ENCODE measurements at places on chromosomes 7 and 10. TPM values are rescaled to one million over a fixed set of nuclear protein-coding genes. Genes with fewer than 3 reads are reported as not detected.

DNA sequence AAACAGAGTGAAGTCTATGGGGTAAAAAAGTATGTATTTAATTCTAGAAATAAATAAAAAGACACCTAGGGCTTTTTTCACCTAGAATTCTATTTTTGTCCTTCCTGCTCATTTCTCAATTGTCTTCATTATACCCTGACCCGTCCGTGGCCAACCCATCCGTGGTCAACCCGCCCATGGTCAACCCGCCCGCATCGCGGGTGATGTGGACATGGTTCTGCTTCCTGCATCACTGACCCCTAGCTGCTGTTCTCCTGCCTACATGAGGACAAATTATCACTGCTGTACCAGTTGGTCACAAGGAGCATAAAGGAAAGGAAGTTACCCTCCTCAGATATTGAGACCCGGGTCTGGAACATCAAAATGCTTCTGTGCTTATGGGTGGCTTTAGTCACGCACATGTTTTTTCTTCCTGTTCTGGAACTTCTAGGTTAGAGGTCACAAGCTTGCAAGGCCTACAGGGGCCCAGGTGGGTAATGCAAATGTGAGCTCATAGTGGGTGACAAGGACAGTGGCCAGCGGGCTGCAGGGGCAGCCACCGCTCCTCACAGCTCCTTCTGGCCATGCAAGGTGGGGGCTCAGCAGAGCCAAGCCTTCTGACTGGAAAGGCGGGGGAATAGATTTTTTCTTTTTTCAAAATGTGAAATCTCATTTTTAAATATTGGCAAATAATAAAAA, 15.5 kb downstream of the CAMK2G start:
- peak overlapping the region; percentile 60 for H3K4me3 ChIP-seq
- peak overlapping the region; percentile 85 for H3K27ac ChIP-seq
- H3K4me1 ChIP-seq = peaks cover 82% of the 10 kb centered on the region
- no peak for DNase-seq
- no peaks in the 10 kb centered on the region for H3K27me3 ChIP-seq
- peaks cover 35% of the 10 kb centered on the region for H3K36me3 ChIP-seq

GRCh38 chr10:102660888-102661657, 16.8 kb downstream of the TRIM8 start:
- H3K27me3 ChIP-seq = no peaks in the 10 kb centered on the region
- DNase-seq = peak; percentile 88
- peaks cover 21% of the 10 kb centered on the region for H3K36me3 ChIP-seq
- H3K4me3 ChIP-seq = peak overlapping the region; percentile 42

DNA sequence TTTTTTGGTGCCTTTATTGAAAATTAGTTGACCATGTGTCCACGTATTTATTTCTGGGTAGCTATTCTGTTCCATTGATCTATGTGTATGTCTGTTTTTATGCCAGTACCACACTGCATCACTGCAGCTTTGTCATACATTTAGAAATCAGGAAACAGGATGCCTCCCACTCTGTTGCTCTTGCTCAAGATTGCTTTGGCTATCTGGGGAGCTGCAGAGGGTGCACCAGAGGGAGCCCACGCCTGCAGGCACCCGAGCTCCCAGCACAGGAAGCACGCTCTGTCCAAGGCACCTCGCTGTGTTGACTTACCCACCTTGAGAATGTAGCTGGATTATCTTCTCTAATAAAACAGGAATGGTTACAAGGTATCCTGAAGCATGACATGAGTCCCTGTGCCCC, 301.7 kb downstream of the TCERG1L start:
- H3K27ac ChIP-seq = no peak overlapping the region
- no peak overlapping the region for H3K4me3 ChIP-seq
- DNase-seq = no peak

DNA sequence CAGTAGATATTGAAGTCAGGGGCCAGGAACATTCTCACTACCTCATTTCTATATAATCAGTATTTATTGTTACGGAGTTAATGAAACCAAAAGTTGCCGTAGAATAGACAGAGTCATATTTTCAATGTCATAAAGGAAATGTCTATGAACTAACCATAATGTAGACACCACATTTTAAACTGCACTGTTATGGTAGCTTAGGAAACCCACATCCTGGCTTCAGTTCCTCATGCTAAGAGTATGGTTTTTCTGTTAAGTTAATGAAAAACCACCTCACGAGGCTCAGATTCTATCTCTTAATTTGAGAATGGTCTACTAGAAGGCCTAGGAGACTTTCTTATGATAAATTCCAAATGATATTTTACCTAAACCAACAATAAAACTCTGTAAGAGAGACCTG, 166.5 kb downstream of the TMEM26 start:
- peaks cover 21% of the 10 kb centered on the region for H3K36me3 ChIP-seq
- H3K4me3 ChIP-seq = peak overlapping the region; percentile 22
- H3K27me3 ChIP-seq = peaks cover 26% of the 10 kb centered on the region
- H3K27ac ChIP-seq = peak overlapping the region; percentile 73

DNA sequence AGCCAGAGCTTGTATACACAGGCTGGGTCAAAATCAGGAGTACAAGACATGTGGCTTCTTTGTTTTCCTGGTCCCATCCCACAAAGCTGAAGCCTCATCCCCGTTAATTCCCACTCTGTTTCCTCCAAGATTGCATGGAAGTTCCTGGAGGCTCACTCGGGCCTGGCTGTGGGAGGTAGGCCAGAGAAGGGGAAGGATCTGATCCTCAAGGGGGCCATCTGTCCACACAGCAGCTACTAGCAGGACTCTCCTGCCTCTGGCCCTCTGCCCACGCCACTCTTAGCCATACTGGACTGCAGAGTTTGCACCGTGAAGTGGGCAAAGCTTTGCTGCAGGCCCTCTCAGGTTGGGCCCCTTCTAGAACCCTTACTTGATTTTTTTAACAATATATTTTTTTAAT, 160.6 kb downstream of the FGFR2 start:
- H3K4me1 ChIP-seq = no peaks in the 10 kb centered on the region
- no peaks in the 10 kb centered on the region for H3K27me3 ChIP-seq
- H3K36me3 ChIP-seq = no peaks in the 10 kb centered on the region
- no peak overlapping the region for H3K27ac ChIP-seq

DNA sequence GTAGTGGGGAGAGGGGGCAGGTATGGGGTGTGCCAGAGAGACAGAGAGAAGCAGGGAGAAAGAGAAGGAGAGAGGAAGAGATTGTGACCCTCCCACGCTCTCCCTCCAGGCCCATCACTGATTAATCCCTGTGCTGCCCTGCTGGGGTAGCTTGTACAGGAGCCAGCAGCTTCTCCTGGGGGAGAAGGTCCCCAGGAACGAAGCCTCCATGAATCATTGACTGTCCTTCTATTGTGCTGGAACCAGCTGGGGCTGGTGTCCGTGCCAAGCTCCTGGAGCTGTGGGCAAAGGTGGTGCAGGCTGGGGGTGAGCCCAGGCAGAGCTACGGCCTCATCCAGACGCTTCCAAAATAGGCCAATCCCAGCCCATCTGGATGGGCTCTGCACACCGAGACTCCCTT, 20.9 kb downstream of the AQP1 start:
- no peak overlapping the region for H3K4me3 ChIP-seq
- H3K36me3 ChIP-seq = no peaks in the 10 kb centered on the region
- no peak overlapping the region for H3K27ac ChIP-seq
- H3K27me3 ChIP-seq = peaks cover 3% of the 10 kb centered on the region
- DNase-seq = no peak

- H3K4me3 ChIP-seq = peak overlapping the region; percentile 56
- H3K36me3 ChIP-seq = peaks cover 15% of the 10 kb centered on the region
- peak overlapping the region; percentile 97 for H3K27ac ChIP-seq
- H3K4me1 ChIP-seq = peaks cover 94% of the 10 kb centered on the region
Observed at GRCh38 chr10:71748671-71749191, 24.6 kb downstream of the VSIR start.

The EBF3 gene
- total RNA-seq = not detected

GRCh38 chr10:103545771-103546281, 52.3 kb downstream of the NEURL1 start:
- H3K4me1 ChIP-seq = peaks cover 12% of the 10 kb centered on the region
- no peak overlapping the region for H3K4me3 ChIP-seq
- no peaks in the 10 kb centered on the region for H3K36me3 ChIP-seq
- no peak for DNase-seq
- H3K27me3 ChIP-seq = peaks cover 5% of the 10 kb centered on the region

The TRIM50 gene
- total RNA-seq = not detected

The PNLIPRP2 gene
- not detected for total RNA-seq

DNA sequence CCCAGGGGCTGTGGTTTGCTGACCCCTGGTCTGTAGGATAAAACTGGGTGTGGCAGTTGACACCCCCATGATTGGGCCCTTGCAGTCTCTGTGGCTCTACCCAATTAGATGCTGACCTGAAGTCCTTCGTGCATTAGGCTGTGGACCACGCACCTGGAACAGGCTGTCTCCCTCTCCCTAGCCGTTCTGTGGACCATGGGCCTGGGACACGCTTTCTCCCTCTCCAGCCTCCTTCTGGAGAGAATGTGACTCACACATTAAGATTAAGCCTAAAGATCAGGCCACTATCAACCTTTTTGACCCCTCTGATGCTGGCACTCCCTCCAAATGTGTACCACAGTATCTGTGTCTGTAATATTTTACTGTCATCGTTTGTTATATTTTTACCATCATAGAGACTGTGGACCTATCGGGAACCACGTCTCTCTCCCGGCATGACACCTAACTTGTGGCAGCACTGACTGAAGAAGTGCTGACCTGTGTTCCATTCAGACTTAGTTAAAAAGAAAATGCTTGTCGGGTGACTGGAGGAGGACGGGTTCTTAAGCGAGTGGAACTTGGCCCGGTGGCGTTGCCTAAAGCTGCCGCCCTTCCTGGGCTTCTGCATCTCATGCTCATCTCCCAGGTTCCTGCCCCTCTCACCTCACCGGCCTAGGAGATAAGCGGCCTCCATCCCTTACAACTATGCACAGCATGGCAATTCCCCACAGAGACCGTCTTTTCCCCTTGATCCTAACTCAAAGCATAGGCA, 92.8 kb downstream of the WDR37 start:
- peaks cover 2% of the 10 kb centered on the region for H3K36me3 ChIP-seq
- peaks cover 4% of the 10 kb centered on the region for H3K27me3 ChIP-seq

The ACTL6B gene
- not detected for total RNA-seq

GRCh38 chr10:13816195-13816925, 229.6 kb downstream of the PRPF18 start:
- no peak overlapping the region for H3K4me3 ChIP-seq
- no peak overlapping the region for H3K27ac ChIP-seq
- DNase-seq = no peak
- H3K36me3 ChIP-seq = no peaks in the 10 kb centered on the region
- H3K4me1 ChIP-seq = peaks cover 6% of the 10 kb centered on the region

DNA sequence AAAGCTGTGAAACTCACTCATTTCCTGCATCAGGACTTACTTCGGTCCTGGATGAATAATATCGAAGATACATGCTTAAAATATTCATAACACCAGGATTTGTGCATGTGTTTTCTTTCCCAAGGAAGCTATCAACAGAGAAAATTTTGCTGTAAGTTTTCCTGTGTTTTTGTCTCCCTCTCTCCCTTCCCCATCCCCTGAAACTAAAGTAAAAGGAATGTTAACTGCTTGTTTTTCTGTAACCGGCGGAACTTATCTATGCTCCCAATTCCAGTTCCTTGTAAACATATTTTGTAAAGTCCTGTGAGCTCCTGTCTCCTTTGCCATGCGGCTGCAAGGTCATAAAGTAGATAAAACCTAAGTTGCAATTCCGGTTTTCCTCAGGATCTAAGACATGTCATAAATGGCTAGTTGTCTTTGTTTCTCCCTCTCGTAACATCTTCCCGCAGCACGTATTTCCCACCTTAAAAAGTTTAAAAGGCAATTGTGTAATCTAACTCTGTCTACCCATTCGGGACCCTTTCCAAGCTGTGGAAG, 79.0 kb upstream of the POM121L12 start:
- no peaks in the 10 kb centered on the region for H3K27me3 ChIP-seq
- no peak overlapping the region for H3K4me3 ChIP-seq
- no peaks in the 10 kb centered on the region for H3K4me1 ChIP-seq
- no peak overlapping the region for H3K27ac ChIP-seq

The GJD4 gene
- not detected for total RNA-seq

DNA sequence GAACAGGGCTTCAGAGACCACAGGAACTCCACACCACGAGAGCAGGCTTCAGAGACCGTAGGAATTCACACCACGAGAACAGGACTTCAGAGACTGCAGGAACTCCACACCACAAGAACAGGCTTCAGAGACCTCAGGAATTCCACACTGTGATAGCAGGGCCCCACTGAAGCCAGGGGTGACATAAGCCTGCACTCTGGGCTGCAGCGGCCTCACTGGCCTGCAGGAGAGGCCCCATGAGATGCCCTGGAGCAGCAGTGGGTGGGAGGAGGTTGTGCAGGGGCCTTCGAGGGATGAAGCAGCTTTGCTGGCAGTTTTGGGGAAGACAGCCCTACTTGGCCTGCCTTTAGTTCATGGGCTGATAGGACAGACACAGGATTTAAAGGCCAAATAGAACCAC, 614.7 kb downstream of the PTPRN2 start:
- DNase-seq = no peak
- no peaks in the 10 kb centered on the region for H3K27me3 ChIP-seq
- no peak overlapping the region for H3K27ac ChIP-seq
- no peaks in the 10 kb centered on the region for H3K4me1 ChIP-seq
- H3K4me3 ChIP-seq = no peak overlapping the region

DNA sequence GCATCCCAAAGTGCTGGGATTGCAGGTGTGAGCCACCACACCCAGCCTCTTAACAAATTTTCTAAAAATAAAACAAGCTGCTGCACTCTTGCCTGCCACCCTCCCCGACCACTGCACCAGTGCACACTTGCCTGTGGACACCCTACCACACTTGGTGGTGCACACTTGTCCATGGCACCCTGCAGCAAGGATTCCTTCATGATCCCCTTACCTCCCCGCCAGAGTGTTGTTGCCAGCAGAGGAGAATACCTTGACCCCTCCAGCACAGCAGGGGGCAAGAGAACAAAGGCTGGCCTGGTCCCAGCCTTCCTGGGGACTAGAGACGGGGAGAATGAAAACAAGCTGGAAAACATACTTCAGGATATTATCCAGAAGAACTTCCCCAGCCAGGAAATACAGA, 65.9 kb upstream of the KCND2 start:
- no peaks in the 10 kb centered on the region for H3K27me3 ChIP-seq
- H3K27ac ChIP-seq = no peak overlapping the region
- no peaks in the 10 kb centered on the region for H3K4me1 ChIP-seq
- no peak overlapping the region for H3K4me3 ChIP-seq
- no peaks in the 10 kb centered on the region for H3K36me3 ChIP-seq
